NCI-H446 treated with DMSO at 0.1 percent for 48 hours (cell line): ENCODE measurements at places on chromosomes 4 and X.

GRCh38 chrX:109728173-109728535 is 4.9 kb downstream of the ACSL4 start:
- no peak for DNase-seq

DNA sequence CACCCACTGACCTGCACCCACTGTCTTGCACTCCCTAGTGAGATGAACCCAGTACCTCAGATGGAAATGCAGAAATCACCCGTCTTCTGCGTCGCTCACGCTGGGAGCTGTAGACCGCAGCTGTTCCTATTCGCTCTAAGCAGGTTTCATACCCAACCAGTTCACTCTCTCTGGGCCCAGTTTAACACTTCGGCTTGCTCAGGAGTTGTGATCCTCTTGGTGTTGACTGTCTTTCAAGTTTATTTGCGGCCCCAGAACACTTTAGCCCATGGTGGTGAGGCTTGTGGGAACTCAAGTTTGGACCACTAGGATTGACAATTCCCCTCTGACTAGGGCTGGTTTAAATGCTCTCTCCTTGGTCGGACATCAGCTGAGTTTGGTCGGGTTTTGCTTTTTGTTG is 147.0 kb downstream of the DACH2 start:
- DNase-seq = no peak

- DNase-seq = no peak
Observed at GRCh38 chr4:88610771-88611170, 18.5 kb downstream of the HERC3 start.

- no peak for DNase-seq
Observed at GRCh38 chrX:46860557-46860956, 23.7 kb downstream of the RP2 start.

DNA sequence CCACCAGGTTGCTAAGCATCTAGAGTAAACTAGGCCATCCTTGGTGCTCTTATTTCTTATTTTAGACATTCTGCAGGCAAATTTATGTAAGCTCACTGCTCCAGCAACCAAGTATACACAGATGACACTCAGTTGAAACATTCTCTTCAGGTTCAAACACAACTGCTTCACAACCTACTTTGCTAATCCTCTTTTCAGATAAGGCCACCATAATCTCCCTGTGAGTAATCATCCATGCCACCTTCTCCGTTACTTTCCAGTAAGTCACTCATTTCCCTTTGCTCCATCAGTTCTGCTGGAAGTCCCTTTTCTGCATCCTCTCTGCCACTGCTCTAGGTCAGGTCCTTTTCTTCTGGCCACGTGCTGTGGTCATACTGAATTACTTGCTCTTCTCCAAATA is 120.2 kb upstream of the WDFY3 start:
- no peak for DNase-seq
